ENCODE measurements at places on chromosomes 6 and 20. TPM values are rescaled to one million over a fixed set of nuclear protein-coding genes. Genes with fewer than 3 reads are reported as not detected.

The GLP1R gene
- total RNA-seq, result not detected

The STX7 gene
- total RNA-seq, result 29.7 TPM

The RUNX2 gene
- total RNA-seq, result 0.79 TPM

The EFCAB8 gene
- total RNA-seq, result under 0.01 TPM

The NOX3 gene
- not detected for total RNA-seq

The TPD52L1 gene
- 318 TPM for total RNA-seq

The LKAAEAR1 gene
- 0.13 TPM for total RNA-seq

The PRL gene
- not detected for total RNA-seq

The RALGAPB gene
- total RNA-seq, result 28.4 TPM

The BACH2 gene
- 0.38 TPM for total RNA-seq

DNA sequence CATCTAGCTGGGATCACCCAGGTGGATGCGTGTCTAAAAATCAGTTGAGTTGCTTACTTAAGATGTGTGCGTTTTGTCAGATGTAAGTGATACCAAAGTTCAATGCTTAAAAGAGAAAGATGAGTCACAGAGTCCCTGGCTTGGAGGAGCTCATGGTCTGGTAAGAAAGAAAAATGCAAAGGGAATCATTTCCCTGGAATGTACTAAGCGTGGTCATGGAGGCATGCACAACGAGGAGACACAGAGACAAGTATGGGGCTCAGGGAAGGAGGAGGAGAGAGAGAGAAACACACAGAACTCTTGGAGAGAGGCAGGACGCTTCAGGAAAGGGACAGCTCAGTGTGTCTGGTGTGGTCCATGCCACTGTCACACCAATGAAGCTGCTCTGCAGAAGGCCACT, 186.9 kb upstream of the GMDS start:
- peak; percentile 96 for DNase-seq

DNA sequence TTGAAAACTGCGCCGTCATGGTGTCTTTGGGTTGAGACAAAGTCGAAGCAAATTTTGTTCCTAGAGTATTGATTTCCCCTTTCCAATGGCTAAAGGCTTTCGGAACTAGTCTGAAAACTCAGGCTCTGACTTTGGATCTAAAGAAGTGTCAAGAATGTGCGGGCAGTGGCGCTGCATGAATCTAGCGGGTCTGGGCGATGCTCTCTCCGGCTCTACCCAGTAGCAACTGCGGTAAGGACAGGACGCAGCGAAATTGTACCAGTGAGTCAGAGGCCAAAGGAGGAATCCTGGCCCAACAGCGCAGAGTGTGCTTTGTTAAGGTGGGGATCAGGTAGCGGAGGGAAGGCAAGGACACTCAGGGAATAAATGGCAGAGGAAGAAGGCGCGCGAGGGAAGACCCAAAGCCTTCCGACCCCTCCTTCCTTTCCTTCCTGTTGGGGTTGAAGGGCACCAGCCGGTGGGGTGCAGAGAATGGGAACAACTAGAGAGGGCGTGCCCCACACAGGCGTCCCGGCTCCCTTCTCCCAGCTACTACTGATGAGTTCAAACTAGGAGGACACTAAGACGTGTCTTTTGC, 32.1 kb downstream of the HLA-F start:
- peak; percentile 18 for DNase-seq

- peak; percentile 45 for DNase-seq
Observed at GRCh38 chr20:38299963-38300362, 4.0 kb upstream of the BPI start.

DNA sequence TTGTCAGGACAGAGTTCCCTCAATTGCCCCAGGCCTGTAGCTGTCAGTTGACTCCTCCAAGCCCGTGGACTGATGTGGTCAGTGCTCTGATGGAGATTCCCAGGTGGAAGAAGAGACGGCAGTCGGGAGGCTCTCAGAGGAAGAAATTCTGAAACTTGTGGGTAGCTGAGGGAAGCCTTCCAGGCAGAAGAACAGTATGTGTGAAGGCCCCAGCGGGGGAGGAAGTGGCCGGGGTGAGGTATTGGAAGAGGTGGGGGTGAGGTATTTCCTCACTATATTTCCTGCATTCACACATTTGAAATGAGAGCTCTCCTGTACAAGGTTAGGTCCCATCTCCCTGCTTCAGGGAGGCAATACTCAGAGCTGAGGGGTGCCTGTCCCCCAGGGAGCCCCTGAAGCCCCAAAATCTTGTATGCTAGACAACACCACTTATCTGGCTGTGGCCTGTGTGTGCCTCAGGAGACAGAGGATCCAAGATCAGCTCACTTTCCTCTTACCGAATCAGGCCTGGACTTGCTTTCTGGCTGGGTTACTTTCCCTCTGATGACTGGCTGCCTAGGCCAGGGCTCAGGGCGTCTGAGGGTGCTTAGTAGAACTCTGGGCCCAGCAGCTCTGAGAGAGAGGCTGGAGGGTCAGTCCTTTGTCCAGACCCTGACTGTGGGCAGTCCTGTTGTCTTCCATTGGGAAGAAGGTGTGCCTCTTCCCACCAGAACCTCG, 49.3 kb upstream of the MYL9 start:
- DNase-seq, result peak; percentile 79

- no peak for DNase-seq
Observed at GRCh38 chr6:168292826-168293225, 26.8 kb downstream of the DACT2 start.

DNA sequence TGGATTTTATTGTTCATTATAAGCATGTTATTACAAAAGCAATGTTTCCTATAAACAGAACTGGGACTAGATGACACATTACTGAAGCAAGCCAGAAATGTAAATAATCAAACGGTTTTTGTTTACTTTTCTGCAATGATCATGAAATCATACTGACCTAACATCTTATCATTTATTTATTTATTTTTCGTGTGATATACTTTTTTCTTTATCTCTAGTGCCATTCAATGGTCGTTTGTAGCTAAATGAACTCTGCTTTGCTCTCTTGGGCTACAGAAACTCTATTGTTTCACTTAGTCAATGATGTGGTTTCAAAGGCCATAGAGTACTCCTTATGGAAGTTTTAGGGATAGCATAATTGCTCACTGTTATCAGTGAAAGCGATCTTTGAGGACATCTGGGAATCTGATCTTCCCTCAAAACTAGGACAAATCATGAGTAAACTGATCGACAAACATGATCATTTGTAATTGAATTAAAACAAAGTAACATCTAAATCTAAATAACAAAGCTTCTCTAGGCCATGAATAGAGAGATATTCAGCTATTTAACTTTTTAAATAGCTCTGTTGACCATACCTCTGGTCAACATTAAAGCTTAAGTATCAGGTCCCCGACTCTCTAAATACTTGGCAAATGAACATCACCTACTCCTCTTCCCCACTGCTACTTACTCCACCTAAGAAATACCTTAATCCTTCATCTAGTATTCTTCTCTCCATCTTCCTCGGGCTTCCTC, 933.4 kb downstream of the TFAP2A start:
- DNase-seq, result peak; percentile 76

GRCh38 chr6:169417101-169417500, 163.5 kb upstream of the THBS2 start:
- DNase-seq, result no peak

GRCh38 chr6:34955442-34955841, 66.4 kb downstream of the ANKS1A start:
- DNase-seq, result no peak

DNA sequence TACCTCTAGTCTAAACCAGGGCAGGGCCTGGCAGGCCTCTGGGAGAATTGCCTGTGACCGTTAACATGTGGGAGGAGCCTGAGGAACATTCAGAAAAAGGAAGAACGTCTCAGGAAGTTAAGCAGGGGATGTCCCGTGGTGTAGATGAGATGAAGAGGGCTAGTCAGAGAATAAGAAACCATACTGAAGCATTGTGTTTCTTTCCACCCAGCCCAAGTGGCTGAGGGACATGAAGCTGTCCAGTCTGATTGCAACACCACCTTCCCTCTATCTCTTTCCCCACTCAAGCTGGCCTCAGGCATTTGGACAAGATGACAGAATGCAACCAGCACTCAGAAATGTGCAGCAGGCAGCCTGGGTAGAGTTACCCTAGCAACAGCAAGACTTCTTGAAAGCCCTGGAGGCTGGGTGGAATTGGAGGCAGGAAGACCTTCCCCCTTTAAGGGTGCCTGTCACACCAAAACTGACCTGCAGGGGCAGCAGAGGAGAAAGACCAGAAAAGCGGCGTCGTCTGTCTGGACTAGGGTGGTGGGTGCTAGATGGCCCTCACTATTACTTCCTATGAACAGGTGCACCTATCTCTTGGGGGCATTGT, 186.1 kb downstream of the UNC5CL start:
- peak; percentile 9 for DNase-seq

DNA sequence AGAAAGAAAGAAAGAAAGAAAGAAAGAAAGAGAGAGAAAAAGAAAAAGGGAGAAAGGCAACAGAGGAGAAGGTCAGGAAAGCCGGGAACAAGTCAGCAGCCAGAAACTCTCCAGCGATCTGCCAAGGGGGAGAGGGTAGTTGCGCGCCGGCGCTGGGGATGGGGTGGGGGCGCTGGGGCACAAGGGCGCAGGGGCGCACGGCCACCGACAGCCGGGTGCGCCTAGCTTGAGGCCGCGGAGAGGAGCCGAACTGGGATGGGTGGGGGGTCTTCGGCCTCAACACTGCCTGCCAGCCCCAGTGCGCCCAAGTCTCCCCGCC, 533 bp upstream of the RSPO3 start:
- no peak for DNase-seq

GRCh38 chr6:169962604-169963469, 211.4 kb downstream of the ERMARD start:
- no peak for DNase-seq

- no peak for DNase-seq
Observed at GRCh38 chr6:28371706-28372451, 22.1 kb downstream of the ZKSCAN3 start.

DNA sequence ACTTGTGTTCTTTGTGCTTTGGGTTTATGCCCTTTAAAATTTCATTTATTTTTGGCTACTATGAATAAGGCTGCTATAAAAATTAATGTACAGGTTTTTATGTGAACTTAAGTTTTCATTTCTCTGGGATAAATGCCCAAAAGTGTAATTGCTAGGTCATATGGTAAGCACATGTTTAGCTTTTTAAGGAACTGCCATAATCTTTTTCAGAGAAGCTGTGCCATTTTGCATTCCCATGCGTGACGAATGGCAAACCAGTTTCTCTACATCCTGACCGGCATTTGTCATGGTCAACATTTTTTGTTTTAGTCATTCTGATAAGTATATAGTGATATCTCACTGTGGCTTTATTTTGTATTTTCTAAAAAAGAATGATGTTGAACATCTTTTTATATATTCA, 236.0 kb upstream of the SGK1 start:
- no peak for DNase-seq

- no peak for DNase-seq
Observed at GRCh38 chr20:48845721-48846306, 18.0 kb upstream of the PREX1 start.

DNA sequence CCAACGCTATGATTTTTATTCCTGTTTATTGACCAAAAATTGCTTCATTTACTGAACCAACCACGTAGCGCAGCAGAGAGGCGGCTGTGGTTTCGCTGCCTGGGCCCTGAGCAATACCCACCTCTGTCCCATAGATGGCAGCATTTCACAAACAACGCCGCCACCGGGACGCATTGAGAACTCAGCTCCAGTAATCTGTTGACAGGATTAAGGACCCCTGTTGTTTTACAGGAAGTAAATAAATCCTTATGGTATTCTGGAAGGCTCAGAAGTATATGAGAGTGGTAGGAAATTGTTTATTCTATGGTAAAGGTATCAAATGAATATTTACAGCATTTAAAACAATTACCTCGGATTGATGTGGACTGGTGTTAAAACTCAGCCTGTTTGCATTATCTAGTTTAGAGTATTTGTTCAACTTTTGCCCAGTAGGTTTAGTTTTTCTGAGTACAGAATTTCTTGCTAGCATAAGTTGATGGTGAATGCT, 547.9 kb upstream of the SLC35B3 start:
- DNase-seq, result peak; percentile 39

GRCh38 chr6:156919814-156920369, 142.7 kb downstream of the ARID1B start:
- DNase-seq, result no peak

DNA sequence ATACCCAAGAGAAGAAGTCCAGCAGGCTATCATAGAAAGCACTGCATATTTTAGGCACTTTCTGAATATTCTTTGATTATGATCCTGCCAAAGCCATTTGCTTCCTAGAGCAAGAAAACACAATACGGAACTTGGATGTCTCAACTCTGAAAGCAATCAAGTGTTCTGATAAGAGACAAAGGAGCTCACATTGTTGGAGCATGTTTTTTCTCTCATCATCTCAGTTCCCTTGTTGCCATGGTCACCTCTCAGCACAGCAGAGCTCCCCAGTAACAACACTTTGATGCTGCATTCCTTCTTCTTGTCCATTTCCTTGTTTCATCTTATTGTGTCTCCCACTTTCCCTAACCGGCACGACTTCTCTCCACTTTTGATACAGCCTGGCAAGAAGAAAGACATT, 168.7 kb upstream of the FUT9 start:
- no peak for DNase-seq

DNA sequence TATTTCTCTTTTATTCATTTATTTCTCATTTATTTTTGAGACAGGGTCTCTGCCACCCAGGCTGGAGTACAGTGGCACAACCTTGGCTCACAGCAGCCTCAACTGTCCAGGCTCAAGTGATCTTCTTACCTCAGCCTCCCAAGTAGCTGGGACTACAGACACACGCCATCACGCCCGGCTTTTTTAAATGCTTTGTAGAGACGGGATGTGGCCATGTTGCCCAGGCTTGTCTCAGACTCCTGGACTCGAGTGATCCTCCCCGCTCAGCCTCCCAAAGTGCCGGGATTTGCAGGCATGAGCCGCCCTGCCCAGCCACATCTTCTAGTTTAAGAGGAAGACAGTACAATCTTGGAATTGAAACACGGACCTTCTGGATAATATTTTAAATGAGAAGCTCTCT, 21.6 kb upstream of the FOXF2 start:
- no peak for DNase-seq

GRCh38 chr20:4961746-4962145, 39.6 kb downstream of the SLC23A2 start:
- no peak for DNase-seq

DNA sequence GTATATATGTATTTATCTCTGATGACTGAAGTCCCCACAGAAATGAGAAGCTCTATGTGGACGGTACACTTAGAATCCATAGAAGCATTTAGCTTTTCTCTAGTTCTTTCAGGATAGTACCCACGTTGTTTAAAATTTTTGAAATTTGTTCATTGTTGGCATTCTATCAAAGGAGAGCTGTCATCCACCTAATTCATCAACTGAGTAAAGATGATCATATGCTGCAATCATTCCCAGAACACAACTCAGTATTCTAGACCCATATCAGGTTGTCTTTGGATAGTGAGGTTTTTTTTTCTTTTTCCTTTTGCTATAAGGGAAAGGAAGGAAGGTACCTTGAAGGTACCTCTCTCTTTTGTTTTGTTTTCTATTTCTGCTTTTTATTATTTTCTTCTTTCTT, 9.3 kb downstream of the SERAC1 start:
- DNase-seq, result no peak

Measured in bronchial epithelial cell (primary cell).